ELR (cell line): ENCODE measurements at places on chromosomes 6 and 20.

DNA sequence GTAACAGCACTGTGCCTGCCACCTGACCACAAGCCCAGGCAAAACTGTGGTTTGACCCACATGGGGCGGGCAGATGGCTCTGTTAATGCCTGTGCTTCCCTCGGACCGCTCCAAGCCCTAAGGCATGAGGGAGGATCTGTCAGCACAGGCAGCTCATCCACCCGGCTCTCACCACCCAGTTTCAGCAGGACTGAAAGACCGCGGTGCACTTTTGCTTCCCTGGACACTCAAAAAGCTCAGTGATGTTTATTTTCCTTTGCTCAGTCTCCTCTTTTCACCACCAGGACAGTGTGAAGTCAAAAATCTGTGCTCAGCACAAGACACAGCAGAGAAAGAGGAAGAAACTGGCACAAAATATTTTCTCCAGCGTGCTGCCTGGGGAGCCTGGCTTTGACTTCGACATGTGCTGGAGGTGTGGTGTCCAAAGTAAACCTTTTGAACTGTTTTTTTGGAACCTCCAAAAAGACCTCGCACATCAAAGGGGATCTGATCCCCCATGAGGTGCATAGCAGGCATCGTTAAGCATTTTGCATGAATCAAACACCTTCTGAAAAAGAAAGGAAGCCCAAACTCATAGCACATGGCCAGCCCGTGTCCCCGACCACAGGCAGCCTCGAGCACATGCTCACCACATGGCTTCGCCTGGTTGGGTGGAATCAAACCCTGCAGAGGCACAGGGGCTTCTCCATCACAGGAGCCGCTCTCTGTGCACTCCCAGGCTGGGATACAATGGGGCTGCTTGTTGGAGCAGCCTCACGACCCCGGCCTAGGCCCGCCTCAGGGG is 441.7 kb upstream of the JARID2 start:
- peak; percentile 37 for DNase-seq

DNA sequence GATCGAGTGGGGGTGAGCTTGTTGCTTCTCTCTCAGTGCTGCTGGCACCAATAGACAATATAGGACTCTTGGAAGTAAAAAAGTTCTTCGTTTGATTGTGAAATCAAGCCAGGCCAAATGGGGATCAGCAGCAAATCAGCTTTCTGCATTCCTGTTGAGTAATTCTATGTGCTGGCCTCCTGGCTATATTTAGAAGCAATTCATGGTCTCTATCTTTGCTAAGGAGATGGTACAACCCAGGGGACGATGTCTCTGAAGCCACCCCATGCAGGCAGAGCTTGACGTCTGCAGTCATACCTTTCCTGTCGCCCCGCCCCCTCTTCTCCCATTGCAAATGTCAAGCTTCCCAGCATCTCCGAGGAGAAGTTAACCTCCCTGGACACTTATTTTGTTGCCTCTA is 199.1 kb downstream of the SCP2D1 start:
- DNase-seq, result no peak

DNA sequence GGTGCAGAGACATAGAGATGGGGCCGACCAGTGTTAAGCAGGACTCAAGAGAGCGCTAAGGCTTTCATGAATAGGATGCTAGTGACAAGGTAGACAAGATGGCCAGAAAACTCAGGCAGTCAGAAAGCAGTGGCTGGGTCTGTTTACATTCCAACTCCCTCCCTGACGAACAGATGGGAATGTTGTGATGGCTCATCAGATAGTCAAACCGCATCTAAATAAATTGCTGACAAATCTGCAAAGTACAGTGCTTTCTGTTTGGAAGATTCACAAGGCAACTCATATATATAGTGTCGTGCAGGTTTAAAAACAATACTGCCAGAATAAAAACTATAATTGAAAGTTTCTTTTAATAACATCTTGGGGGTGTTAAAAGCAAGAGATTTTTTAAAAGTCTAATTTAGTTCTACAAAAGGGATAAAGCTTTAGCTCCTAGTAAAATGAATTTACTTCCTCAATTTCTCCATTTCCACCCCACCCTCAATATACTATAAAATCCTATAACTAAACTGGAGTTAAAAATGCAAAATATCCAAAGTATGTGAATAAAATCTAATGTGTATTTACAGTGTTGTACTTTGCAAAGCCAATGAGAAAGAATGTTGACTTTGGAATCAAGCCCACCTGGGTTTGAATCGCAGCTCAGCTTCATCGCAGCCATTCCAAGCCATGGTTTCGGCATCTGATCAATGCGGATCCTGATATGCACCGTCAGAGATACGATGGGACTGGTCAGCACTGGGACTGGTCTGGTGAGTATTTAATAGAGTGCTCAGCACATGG is 247.3 kb upstream of the PDE10A start:
- DNase-seq, result peak; percentile 56

- no peak for DNase-seq
Observed at GRCh38 chr20:49437057-49437456, 45.4 kb downstream of the KCNB1 start.

DNA sequence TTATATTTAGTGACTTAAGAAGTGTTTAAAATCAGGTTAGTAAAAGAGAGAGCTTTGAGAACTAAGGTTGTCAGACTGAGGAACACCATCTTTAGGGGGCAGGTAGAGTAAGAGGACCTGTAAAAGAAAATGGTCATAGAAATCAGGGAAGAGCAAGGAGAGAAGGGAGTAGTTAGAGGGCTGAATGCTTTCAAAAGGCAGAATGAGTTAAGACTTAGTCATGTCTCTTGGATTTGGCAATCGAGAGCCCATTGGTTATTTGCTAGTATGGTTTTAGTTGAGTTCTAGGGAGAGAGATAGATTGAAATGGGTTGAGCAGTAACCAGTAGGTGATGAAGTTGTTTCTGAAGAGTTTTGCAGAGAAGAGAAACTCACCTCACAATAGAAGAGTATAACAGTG is 51.1 kb downstream of the RALGAPB start:
- DNase-seq, result peak; percentile 78

GRCh38 chr6:38599261-38599660 is 40.5 kb downstream of the BTBD9 start:
- DNase-seq, result no peak

DNA sequence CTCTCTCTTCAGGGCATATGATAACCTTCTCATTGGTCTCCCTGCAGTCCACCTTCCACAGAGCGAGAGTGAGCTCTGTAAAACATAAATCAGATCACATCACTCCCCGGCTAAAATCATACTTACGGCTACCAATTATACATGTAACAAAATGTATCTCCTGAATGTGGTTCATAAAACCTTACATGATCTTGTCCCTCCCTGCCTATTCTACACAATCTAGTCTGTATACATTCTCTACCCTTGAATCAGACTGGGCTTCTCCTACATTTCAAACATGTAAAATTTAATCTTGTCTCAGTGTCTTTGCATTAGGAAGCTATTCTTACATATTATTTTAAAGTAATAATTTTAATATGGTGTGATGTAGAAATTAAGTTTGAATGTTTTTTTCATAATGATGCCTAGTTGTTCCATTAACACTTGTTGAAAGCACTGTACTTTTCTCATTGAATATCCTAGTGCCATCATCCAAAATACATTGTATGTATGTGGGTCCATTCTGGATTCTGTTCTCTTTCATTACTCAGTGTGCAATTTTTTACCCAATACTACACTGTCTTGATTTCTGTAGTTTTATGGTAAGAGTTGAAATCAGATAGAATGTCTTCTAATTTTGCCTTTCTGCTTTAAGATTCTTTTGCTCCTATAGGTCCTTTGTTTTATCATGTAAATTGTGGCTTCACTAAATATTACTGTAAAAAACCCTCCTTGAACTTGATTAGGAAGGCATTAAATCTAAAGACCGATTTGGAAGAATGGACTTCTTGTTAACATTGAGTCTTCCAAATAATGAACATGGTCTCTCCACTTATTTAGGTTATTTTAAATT is 403.3 kb upstream of the EPHA7 start:
- no peak for DNase-seq

GRCh38 chr20:17752459-17752858 is 52.7 kb downstream of the BANF2 start:
- no peak for DNase-seq

GRCh38 chr6:112305795-112306564 is 41.1 kb upstream of the RFPL4B start:
- no peak for DNase-seq

DNA sequence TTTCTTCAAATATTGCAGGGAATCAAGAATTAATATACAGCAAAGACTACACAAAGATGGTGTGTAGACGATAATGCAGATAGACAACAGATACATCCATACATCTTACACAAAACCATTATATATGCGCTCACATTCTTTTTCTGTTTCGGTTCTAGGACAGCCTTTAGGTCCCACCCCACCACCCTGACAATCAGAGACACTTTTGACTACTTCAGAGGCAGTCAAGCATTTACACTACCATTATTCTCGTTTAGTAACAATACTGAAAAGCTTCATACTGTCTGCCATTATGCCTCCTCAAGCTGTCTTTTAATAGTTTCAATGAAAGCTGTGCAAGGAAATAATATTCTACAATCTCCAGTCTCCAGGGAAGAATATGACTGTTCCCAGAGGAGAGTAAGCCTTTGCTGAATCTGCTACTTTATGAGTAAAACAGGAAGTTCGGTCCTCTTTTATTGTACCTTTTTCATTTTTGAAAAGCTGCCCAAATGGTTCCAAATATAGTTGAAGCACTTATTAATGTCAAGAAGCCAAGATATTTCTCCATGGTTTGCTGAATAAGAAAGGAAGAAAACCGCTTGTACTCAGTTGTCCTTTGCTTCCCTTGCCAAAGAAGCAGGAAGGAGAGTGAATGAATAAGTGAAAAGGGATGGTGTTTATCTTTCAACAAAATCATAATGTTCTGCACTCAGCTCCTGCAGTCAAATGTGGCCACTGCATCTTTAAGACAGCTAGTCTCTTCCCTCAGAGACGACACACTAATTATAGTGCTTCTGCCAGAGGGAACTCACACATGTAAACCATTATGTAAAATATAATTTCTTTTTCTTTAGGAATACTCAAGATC is 468.3 kb downstream of the CDC5L start:
- peak; percentile 5 for DNase-seq

DNA sequence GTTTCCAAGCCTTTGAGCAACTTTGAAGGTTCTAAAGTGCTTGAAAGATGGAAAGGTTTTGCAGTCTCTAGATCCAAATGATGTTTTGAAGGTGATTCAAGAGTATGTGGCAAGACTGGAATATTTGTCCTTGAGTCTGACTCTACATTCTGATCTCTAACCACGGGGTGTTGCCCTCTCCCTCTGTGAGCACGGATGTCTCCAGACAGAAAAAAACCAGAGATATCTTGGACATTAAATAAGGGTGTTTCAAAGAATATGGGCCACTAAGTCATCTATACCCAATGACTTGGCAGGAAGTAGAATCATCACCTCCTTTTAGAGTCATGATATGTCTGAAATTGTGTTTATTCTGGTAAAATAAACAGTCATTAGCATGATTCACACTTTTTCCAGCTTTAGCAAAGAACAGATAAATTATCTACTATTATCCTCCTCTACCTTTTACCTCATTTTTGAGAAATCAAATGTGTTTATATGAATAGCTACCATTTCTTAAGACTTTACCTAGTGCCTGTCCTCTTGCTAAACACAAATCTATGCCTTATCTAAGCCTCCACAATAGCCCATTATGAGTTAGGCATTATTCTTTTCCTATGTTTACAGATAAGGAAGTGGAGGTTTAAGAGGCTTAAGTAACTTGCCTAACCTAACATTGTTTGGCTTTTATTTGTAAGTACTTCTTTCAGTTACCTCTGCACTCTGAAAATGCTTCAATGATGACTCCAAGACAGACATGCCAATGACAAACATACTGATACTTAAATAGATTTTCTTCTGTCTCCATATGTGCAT is 384.4 kb downstream of the BMP2 start:
- DNase-seq, result no peak

DNA sequence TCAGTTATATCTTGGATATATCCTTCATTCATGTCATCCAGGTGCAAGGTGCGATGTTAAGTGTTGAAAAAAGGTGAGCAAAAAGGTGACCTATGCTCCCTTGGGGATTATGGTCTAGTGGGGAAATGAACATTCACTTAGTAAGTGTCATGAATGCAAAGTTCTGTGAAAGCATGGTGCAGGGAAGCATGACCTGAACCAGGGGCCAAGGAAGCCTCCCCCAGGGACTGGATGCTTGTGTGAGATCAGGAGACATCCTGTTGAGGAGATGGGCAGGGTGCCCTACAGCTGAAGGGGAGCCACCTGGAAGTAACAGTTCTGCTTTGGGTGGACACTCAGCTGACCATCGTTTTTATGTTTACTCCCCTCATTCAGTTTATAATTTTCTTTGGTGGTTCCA is 179.5 kb downstream of the SYNDIG1 start:
- DNase-seq, result no peak

DNA sequence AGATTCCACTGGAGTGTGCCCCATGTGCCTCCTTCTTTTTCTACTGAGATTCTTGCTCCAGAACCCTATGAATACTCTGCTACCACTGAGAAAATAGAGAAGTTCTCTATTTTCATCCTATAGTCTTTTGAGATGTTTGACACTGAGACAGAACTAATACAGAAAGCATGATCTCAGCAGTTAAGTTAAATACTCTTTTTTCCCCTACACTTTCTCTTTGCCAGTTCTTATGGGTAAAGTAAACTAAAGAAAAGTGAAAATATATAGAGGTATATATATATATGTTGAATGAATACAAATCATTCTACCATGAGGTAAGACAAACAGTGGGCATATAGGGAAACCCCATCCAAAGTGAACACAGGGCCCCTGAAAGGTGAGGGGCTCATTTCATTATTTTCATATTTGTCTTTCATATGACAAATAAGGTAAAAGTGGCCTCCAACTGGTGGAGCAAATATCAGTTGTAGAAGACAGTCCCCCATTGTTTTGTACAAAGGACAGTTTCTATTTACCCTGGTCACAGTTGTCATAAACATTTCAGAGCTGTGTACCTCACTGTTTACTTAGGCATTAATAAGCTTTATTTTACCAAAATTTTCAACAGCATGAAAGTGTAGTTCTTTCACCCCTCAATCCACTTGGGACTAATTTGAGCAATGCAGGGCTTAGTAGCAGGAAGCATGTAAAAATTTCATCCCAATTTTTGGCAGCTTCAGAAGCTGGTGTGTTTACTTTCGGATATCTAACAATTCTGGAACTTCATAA is 188.3 kb upstream of the MARCKS start:
- DNase-seq, result no peak

DNA sequence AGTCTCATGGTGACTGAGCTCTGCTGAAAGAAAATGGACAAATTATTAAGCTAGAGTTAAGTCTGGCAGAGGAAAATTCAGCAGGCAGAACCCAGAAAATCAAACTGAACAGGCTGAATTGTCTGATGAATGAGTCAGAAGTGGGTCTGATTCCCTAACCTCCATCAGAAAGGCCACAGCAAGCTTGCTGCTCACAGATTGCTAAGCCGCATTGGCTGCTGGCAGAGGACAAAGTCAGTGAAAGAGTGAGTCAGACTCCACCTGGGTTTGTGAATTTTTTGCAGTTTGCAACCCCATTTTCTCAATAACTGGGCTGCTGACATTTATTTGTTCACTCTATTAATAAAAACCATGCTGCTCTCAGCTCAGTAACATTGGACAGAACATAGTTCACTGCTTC is 191.3 kb downstream of the EPM2A start:
- DNase-seq, result peak; percentile 90

DNA sequence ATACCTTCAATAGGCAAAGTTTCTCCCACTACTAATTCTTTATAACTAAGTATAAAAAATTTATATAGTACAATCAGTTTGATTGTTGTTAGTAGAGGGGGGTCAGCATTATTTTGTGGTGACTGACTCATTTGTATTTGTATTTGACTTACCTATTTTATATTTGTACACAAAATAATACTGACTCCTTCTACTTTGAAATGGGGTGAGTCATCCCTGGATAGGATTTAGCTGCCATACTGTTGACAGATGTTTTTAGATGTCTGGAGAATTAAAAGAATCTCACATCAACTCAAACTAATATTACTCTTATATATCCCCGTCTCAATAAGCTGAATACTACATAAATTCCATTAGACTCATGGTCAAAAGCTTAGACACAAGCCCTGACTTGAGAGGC is 114.9 kb downstream of the FRK start:
- no peak for DNase-seq
